ENCODE measurements at places on chromosomes 1 and 21. TPM values are rescaled to one million over a fixed set of nuclear protein-coding genes. Genes with fewer than 3 reads are reported as not detected.

- DNase-seq, result peak; percentile 6
These were observed 336.5 kb upstream of the VAMP3 start for GRCh38 chr1:7434566-7434965.

DNA sequence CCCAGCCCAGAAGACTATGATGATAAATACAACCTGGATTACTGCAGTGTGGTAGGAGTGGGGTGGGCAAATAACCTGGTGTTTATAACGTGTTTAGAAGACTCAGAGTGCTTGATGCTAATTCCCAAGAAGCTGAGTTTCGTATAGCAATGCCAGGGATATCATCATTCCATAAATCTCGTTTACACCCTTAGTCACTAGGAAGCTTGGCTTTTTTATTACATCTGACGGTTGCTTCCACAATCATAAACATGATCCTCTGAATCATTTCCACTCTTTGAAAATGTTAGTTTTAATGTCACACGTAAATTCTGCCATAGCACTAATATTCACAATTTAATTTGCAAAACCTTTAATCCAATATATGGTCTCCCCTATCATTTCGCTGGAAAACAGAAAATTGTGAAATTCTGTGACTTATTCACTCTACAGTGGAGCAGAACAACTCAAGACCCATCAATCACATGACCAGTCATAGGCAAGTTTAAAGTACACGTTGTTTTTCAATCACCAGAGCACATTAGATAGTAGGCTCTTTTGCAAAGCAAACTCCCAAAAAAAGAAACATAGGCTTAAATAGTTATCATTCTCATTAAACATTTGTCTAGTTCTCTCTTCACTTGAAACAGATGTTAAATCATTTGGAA is 321.0 kb downstream of the LTN1 start:
- DNase-seq, result no peak

GRCh38 chr1:244614879-244615278 is 38.0 kb upstream of the DESI2 start:
- no peak for DNase-seq

DNA sequence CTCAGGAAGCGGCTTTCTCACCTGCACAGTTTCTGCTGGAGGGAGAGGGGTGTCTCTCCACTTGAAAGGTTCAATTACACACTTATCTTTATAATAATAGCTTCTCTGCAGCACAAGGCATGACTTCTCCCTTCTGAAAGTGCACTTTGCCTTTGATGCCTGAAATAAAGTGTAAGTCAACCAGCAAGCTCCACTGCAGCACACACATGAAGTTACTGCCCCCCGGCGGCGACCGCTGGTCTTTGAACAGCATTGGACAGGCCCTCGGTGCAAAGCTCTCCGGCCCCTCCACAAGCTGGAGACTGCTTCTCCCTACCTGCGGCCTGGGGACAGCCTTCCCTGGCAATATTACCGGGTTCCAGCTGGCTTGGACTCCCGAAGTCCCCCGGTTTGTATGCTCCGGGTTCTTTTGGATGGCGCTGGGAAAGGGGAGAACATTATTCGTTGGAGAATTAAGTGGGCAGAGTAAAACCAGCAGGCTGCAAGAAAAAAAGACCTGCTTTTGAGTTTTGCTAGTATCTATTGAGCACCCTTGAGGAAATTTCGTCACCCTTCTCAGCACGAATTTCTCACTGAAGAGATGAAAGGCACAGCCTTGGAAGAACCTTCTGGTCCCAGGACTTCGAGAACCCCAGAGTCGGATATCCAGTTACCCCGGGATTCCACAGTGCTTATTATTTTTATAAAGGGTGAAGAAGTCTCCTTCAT is 11.8 kb downstream of the RCAN1 start:
- DNase-seq, result peak; percentile 94

- DNase-seq, result no peak
These were observed 62.1 kb downstream of the MEF2D start for GRCh38 chr1:156438278-156438987.

GRCh38 chr1:226823643-226824042 is 46.8 kb upstream of the PSEN2 start:
- DNase-seq, result no peak

DNA sequence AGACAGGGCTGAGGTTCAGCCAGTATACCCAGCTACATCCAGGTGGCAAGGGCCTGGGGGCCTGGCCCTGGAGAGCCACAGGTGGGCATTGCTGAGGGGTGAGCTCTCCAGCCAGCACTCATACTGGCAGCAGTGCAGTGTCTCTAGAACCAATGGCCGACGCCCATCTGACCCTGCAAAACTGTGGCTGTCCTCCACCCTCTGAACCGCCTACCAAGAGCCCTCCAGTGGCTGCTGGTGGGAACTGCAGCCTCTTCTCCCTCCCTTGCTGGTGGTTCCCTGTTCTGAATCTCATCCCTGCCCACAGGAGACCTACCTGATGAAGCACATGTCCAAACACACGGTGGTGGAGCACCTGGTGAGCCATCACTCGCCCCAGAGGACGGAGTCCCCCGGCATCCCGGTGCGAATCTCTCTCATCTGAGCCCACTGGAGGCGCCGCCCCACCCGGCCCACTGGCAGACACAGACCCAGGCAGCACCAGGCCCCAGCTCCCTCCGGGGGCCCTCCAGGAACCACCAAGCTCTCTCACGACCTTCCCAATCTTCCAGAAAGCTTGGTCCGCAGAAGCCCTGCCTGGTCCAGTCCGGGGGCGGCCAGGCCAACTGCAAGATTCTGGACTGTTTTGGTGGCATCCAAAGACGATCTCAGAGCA is 22.1 kb downstream of the A3GALT2 start:
- DNase-seq, result peak; percentile 86

- DNase-seq, result no peak
These were observed 172.8 kb upstream of the TMEM51 start for GRCh38 chr1:14980621-14981218.

- DNase-seq, result no peak
These were observed 217.6 kb downstream of the LYPLAL1 start for GRCh38 chr1:219391297-219391696.

DNA sequence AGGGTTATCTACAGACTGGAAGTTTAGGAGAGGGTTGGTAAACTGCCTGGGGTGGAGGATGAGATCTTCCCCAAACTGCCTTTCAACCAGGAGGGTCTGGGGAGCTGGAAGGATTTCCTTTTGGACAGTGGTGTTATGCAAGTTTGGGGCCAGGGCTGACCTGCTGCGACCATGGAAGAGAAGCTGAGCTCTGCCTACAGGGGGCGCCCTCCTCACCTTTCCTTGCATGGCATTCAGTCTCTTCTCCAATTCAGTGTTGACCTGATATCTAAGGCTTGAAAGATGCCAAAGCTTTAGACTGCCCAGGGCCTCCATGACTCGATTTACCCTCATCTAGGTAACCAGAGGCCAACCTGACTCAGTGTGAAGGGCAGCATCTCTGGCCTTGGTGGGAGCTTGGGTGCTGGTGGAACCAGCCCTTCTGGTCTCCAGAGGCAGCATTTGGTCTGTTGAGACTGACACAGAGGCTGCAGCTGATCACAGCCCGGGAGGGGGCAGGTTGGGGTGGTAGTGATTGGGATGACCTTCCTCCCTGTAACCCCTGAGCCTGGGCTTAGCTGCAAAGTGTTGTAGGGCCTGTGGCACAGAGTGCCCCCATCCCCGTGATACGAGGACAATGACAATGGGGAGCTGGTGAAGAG is 170.0 kb downstream of the GRIK3 start:
- DNase-seq, result no peak

DNA sequence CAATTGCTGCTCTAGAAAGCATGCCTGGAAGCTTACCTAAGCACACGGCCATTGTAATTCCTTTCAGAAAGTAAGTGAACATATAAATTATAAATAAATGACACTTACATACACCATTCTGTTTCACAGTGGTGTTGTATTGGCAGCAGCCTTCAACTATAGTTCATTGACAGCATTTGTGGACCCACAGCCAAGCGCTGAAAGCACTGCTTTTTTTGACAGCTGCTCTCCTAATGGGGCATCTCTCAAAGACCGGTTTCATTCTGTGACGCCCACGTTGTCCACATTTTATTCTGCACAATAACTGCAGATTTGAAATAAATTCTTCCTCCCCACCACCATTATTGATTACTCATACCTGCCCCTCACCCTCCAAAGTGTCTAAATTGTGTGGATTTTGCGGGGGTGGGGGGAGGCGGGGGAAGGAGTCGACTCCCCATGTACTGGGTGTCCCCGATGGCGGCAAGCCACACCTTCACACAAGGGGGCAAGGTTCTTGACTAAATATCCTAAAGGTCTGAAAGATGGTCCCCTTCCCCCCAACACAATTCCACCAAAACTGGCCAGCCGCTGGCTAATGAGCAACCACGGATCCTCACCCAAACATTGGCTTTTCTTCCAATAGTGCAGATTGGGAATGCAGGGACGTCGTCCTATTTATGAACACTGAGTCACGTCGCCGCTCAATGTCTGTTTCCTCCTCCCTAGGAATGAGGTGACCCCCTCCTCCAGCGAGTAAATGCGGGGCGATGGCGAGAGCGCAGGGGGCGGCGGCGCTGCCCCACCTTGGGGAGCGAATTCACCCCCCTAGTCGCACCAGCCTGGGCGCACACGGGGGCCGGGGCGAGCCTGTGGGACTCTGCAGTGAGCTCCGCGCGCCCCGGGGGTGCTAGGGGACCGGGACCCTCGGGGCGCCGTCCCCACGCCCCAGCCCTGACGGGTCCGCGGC is 960 bp downstream of the RCAN1 start:
- DNase-seq, result no peak

DNA sequence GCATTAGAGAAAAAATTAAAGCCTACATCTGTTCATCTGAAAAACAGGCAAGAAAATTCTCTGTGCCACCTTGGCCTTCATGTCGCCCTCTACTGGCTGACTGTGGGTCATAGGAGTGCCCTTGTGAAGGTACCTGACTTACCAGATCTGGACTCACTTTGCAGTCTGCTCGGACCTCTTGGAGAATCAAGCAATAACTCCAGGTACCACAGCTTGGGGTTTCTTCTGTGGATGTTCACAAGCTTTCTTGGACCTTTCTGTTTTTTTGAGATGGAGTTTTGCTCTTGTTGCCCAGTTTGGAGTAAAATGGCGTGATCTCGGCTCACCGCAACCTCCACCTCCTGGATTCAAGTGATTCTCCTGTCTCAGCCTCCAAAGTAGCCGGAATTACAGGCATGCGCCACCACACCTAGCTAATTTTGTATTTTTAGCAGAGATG is 2.4 kb upstream of the PRAMEF18 start:
- DNase-seq, result peak; percentile 35

- no peak for DNase-seq
These were observed 12.7 kb downstream of the TMCO4 start for GRCh38 chr1:19786988-19787423.

- no peak for DNase-seq
These were observed 46.2 kb upstream of the TINAGL1 start for GRCh38 chr1:31529999-31530684.

DNA sequence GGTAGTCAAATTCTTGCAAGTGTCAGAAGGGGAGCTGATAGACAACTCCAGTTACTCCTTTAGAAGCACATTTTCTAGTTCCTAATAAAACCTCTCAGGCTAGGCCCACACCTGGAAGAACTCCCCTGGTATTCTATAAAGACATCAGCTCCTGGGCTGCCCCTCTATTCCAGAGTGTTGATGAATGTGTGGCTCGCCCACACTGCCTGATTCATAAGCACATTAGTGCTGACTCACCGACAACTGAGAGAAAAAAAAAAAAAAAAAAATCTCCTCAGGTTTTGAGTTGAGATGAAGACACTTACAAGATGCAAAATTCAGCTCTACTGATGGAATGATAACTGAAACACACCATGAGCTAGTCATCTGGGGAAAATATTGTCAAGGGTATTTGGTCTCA is 188.1 kb downstream of the TNR start:
- DNase-seq, result no peak

IL10RB gene
- total RNA-seq, result 19.4 TPM

LCE1E gene
- total RNA-seq, result not detected

EFNA4 gene
- total RNA-seq, result 5.7 TPM

AMY1B gene
- total RNA-seq, result not detected

EVA1C gene
- 72.6 TPM for total RNA-seq

F13B gene
- total RNA-seq, result not detected

LCE1D gene
- not detected for total RNA-seq

ELAPOR1 gene
- total RNA-seq, result 0.55 TPM

CCDC181 gene
- total RNA-seq, result 0.48 TPM

All from aorta (tissue), 5 donors.